BE2C (cell line): ENCODE measurements at places on chromosomes 7 and 10.

DNA sequence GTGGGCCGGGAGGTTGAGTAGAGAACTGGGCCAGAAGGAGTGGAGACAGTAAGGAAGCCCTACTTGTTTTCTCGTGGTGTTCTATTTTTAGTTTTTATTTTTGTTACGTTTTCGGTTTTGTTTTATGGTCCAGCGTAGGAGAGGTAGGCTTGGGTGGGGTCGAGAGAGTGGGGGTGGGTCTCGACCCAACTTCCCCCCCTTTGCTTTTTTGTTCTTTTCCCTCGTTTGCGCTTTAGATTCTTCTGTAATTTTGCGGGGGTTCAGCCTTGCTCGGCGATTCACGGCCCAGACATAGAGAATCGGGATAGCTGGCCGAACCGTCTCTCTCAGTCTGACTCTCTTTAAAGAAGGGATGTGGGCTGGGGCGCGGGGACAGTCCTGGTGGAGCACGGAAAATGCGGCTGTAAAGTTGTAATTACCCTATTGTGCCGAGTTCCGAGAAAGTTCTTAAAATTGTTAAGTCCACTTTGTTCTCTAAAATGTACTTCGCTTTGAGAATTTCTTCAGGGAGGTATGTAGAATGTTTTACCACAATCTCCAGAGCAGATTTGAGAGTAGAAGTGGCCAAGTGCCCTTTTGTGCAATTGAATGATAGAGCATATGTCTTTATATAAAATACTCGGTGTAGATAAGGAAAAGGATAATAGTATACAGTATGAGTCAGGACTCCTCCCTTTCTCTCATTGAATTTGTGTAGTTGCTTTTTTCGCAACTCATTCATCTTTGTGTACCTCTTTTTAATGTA is 816 bp downstream of the DMTF1 start:
- DNase-seq = peak; percentile 23

DNA sequence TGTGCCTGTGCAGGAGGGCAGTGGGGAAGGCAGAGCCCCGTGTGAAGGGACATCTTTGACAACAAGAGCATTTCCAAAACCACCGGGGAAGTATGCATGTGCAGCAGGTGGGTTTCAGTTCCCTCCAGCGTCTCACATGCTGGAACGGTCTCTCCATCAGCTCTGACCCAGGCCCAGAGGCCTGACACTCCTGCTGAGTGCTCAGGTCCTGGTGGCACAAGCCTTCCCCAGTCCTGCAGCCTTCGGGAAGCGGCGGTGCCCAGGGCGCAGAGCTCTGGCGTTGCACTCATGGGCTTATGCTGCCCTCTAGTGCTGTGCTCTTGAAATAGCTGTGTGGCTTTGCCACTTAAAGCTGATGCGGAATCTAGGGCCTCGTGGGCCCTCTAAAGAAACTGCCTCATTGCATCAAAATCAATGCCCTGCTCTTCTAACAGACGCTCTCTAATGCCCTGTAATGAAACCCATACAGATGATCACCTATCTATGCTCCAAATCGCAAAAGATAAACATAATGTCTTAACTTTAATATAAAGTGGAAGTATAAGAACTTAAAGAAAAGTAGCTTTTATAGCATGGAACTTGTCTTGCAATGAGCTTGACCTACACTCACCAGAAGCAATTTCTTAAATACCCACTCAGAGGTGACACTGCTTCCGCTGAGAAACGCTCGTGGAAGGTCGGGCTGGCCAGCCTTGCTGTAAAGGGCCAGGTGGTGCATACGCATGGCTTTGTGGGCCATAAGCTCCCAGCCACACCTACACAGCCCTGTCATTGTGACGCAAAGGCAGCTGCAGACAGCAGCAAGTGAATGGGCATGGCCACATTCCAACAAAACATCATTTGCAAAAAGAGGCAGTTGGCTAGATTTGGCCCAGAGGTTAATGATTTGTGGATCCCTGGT is 38.6 kb downstream of the CLRN3 start:
- DNase-seq = peak; percentile 68

GRCh38 chr7:99079104-99079503 is 64.8 kb downstream of the SMURF1 start:
- DNase-seq = peak; percentile 13

GRCh38 chr7:46393142-46393541 is 472.1 kb upstream of the IGFBP3 start:
- DNase-seq = no peak

GRCh38 chr10:89609833-89610346 is 35.2 kb downstream of the PANK1 start:
- DNase-seq = no peak

- DNase-seq = peak; percentile 60
Measured at GRCh38 chr7:1758028-1758858, 88.2 kb downstream of the ELFN1 start.

DNA sequence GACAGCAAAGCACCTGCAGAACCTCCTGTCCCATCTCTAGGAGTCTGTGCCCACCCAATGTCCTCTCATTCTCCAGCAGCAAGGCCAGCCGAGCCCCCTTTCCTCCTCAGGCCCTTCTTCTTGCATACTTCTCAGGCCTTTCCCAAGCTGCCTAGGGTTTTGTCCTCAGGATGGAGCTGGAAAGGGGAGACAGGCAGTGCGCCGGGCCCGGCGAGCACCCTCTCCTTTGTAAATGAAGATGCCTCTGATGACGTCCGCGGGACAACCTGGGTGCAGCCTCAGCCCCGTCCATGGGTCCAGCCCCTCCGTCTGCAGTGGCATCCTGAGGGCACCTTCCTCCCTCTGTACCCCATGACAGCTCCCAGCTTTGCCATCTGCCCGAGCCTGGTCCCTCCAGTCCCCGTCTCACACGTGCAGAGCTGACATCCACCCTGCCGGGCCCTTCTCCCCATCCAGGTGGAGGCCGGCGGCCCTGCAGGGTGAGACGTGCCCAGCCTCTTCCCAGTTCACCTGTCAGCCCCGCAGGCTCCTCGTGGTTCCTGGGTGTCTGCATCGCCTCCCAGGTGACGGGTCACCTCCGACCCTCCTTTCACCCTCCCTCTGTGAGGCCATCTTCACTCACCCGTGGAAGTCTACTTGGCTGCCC is 36.4 kb downstream of the JAKMIP3 start:
- DNase-seq = no peak

DNA sequence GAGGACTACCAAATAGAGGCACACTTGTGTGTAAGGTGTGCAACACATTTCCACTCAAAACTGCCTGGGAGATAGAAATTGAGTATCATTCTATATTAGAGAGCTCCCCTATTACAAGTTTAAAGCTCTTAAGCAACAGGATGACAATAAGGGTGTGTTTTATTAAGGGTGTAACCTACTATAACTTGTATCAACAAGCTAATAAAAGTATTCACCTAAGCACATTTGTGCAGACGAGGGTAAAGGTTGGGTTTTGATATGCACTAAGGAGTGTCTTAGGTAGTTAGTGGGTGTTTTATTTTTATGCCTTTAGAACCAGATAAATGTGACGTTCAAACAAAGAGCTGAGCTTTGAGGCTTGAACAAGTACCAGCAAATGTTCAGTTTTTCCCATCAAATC is 2.8 kb upstream of the FAM53B start:
- DNase-seq = no peak

GRCh38 chr7:88457320-88457719 is 150.6 kb upstream of the STEAP4 start:
- DNase-seq = no peak

DNA sequence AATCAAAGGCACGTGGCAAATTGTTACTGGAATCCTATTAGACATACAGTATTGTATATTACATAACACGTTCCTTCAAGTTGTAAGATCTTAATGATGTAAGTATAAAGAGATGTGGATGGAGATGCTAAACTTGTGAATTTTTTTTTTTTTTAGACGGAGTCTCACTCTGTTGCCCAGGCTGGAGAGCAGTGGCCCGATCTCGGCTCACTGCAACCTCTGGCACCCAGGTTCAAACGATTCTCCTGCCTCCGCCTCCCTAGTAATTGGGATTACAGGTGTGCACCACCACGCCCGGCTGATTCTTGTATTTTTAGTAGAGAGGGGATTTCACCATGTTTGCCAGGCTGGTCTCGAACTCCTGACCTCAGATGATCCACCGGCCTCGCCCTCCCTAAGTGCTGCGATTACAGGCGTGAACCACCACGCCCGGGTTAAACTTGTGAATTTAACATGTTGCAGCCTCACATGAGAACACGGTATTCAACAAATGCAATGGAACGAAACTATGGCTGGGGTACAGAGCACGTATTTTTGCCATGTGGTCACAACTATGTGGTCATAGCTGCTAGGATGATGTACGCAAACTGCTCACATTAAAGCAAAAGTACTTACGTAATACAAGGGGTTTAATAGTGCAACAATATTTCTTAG is 818 bp upstream of the SUPV3L1 start:
- DNase-seq = peak; percentile 19

DNA sequence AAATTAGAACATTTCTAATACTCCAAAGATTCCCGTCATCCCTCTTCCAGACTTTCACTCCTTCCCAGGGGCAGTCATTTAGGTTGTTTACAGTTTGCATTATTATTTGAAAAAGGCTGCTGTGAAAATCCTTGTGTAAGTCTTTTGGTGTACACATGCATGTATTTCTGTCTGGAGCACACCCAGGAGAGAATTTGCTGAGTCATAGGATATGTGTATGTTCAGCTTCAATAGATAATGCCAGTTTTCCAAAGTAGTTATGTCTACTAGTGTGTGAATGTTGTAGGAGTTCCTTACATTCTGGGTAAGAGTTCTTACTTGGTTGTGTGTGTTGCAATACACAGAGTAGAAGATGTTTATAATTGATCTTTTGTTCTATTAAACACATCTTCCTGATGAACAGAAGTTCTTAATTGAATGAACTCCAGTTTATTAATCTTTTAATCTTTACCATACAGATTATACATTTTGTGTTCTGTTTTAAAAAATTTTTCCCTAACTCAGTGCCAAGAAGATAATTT is 25.3 kb downstream of the CROT start:
- no peak for DNase-seq

DNA sequence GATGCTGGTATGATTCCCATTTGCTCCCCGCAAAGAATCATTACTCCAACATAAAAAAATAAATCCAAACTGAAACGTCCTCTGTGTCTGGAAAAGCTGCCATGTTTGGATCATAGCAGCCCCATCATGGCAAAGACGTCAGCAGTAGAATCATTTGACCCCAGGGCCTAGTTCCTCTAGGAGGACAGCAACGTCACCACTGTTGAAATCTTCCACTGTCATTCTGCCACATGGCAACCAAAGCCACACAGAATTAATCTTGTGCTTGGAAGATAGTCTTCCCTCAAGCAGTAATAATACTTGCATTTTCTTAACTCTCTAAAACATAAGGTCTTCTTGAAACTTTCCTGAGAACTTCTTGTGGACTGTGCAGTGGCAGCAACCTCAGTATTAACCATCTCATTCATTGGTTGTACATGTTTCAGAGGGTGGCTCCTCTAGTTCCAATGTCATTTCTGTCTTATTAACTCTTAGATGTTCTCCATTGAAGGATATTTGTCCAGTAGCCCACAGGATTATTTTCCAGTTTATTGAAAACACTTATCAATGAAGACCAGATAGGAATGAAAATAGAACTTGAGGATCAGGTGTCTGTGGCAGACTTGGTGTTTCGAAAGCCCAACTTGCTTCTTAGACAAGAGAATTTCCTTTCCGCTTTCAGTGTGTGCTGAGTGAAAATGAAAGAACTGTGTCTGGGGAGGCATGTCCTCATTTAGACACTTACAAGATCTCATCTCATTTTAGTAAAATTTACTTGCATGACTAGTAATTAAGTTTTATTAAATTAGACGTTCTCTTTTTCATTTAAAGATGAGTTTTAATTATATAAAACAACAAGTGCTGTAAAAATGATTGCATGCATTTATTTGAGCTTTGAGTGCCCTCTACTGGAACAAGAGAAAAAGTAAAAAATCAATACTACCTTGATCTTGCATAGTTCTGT is 28.9 kb upstream of the INHBA start:
- no peak for DNase-seq

DNA sequence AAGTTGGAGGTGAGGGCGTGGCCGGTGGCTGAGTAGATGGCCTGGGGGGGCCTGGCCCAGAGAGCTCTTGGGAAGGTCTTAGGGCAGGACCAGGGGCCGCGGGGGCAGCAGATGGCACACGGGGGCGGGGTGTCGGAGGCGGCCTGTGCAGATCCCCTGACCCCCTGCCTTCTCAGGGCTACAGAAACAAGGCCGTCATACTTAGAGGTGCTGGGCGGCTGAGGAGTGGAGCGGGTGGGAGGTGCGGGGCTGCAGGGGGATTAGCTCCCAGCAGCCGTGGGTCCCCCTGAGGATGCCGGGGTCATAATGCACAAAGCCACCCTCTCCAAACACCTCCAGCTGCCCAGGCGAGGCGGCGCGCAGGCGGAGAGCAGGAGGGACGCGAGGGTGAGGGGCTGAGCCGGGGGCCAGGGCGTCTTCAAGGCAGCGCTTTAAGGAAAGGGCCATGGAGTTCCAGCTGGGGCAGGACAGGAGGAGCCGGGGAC is 40.4 kb upstream of the ZNF32 start:
- DNase-seq = no peak

DNA sequence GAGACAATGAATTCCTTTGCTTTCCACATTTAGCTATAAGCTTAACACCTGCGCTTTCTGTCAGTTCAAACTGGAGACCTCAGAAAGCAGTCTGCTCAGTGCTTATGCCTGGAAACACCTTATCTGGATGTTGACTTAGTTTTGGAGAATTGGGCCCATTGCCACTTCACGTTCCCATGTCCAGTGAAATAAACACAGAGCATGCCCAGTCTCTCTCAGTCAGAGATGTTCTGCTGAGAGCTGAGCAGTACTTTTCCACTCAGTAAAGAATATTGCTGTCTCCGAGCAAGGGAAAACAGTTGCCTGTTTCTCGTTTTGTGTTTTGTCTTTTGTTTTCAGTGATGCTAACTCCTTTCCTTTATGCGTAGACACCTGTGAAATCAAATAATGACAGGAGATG is 83.2 kb upstream of the PRR15 start:
- DNase-seq = no peak

GRCh38 chr7:73442903-73443500 is 9.4 kb downstream of the FZD9 start:
- no peak for DNase-seq

GRCh38 chr10:120969219-120969645 is 118.1 kb downstream of the WDR11 start:
- DNase-seq = no peak

DNA sequence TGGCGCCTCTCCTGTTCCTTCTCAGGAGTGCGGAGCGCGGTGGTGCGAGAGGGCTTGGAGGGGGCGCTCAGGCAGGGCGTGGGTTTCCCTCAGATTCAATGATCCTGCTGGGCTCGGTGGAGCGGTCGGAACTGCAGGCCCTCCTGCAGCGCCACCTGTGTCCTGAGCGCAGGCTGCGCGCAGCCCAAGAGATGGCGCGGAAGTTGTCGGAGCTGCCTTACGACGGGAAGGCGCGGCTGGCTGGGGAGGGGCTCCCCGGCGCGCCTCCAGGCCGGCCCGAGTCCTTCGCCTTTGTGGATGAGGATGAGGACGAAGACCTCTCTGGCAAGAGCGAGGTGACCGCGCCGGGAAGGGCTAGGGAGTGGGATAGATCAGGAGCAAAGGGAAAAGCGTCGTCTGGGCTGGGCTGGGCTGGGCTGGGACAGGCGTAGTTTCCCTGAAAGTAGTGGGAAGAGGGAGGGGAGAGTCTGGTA is 17.0 kb downstream of the FAM131B start:
- peak; percentile 60 for DNase-seq
